Left colon (tissue), 2 donors: ENCODE measurements at places on chromosomes 16 and 17. TPM values are rescaled to one million over a fixed set of nuclear protein-coding genes. Genes with fewer than 3 reads are reported as not detected.

GRCh38 chr17:54990118-54990517 is 21.6 kb downstream of the STXBP4 start:
- DNase-seq = no peak

GRCh38 chr17:75809631-75810111 is 25.1 kb downstream of the UNK start:
- DNase-seq = no peak

DNA sequence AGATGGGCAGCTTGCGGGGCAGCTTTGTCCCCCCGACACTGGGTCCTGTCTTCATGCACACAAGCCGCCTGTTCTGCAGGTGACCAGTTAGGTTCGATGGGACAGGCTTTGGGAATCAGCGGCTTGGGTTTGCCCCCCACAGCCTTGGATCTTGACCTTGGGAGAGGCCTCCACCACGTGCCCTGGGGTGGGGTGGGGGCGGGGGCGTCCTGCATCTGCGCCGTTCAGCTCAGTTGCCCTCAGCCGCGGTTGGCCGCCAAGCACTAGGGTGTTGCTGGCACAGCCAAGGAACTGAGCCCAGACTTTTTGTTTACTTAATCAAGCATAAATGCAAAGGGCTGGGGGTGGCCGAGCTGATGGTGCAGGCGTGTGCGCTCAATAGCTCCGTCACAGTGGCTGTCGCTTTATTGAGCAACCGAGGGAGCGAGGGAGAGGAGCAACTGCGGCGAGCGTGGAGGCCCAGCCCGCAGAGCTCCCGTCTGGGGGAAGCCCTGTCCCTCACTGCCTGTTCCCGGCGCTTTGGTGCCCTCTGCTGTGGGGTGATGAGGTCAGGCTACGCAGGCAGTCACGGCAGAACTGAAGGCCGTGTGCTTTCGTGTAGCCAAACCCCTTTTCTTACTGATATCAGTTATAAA is 33.9 kb downstream of the JPH3 start:
- DNase-seq = peak; percentile 73

PRKAR1A gene
- 146 TPM for total RNA-seq

- no peak for DNase-seq
These were observed 464.4 kb downstream of the CDH11 start for GRCh38 chr16:64657316-64658011.

DNA sequence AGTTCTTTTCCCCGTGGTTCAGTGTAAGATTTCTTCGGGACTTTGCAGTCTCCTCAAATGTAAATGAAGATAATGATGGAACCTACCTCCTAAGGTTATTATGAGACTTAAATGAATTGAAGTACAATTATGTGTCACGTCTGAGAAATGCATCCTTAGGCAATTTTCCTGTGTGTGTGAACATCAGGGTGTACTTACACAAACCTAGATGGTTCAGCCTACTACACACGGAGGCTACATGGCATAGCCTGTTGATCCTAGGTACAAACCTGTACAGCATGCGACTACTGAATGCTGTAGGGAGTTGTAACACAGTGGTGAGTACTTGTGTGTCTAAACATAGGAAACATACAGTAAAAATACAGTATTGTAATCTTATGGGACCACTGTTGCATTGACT is 1.1 kb upstream of the FAM20A start:
- no peak for DNase-seq

GRCh38 chr16:6926762-6927161 is 405.9 kb upstream of the RBFOX1 start:
- no peak for DNase-seq

GRAP gene
- 1.5 TPM for total RNA-seq

CLEC18C gene
- not detected for total RNA-seq
